ENCODE measurements at places on chromosomes 6 and 20.

GRCh38 chr20:33162753-33163152 is 5.2 kb upstream of the BPIFA2 start:
- no peaks in the 10 kb centered on the region for H3K36me3 ChIP-seq
- H3K27me3 ChIP-seq = no peaks in the 10 kb centered on the region
- H3K4me3 ChIP-seq = no peak overlapping the region
- no peaks in the 10 kb centered on the region for H3K4me1 ChIP-seq
- DNase-seq = no peak

GRCh38 chr20:48308882-48309281 is 518.9 kb downstream of the PREX1 start:
- no peak overlapping the region for H3K4me3 ChIP-seq
- DNase-seq = no peak
- peaks cover 4% of the 10 kb centered on the region for H3K27me3 ChIP-seq
- H3K27ac ChIP-seq = no peak overlapping the region
- no peaks in the 10 kb centered on the region for H3K36me3 ChIP-seq

DNA sequence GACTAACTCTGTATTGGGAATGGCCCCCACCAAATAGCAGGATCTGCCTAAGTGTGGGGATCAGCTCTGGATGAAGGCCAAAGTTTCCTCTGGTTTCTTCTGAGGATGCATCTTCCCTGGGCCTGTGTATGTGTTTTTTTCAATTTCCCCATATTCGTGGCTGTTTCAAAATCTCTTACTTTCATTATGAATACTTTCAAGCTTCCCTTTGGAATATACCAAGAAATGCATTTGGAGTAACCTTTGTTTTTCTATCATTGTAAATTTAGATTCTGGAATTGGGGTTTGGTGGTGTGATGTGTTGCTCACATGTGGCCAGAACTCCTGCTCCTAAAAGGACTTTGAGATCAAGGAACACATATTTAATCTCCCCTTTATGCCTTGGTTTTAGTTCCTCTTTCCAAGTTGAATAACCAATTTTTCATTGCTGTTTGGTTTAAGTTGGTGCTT is 8.4 kb downstream of the ENTPD6 start:
- peaks cover 9% of the 10 kb centered on the region for H3K4me1 ChIP-seq
- H3K4me3 ChIP-seq = no peak overlapping the region
- H3K27me3 ChIP-seq = no peaks in the 10 kb centered on the region
- peaks cover 8% of the 10 kb centered on the region for H3K36me3 ChIP-seq

- H3K27me3 ChIP-seq = no peaks in the 10 kb centered on the region
- H3K27ac ChIP-seq = no peak overlapping the region
- no peak for DNase-seq
- H3K4me3 ChIP-seq = no peak overlapping the region
- no peaks in the 10 kb centered on the region for H3K36me3 ChIP-seq
- H3K4me1 ChIP-seq = no peaks in the 10 kb centered on the region
These were observed 307.5 kb downstream of the EYS start for GRCh38 chr6:65399355-65400084.

DNA sequence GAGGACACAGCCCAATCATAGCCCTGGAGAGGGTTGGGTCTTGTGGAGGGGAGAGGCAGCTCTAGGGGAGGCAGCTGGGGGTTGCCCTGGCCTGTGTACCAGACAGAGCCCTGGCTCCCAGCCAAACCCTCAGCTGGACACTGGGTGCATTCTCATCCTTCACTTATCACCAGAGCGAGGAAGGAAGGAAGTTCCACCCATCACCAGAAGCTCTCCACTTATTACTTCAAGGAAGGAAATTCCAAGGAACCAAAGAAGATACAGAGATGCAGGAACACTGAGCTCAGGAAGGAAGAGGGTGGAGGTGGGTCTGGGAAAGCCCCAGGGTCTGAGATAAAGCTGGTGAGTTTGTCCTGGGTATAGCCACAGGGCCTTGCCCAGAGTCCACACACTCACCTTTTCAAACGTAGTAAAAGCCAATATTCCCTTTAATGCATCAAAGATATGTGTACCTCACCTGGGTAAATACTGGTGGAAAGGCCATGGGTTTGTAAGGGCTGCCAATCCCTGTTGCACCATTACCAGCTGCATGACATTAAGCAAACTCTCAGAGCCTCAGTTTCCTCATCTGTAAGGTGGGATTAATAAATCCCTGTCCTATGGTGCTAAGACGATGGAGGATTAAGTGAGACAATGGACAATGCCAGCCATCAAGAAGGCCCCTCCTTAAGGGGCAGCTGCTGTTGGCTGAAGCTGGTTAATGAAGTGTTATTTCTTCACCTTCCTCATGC is 109.7 kb upstream of the NAA20 start:
- no peak overlapping the region for H3K27ac ChIP-seq
- peaks cover 8% of the 10 kb centered on the region for H3K4me1 ChIP-seq
- H3K36me3 ChIP-seq = no peaks in the 10 kb centered on the region
- no peak overlapping the region for H3K4me3 ChIP-seq

Data from activated CD4-positive, alpha-beta memory T cell treated with anti-CD3 and anti-CD28 coated beads, Interleukin-2, amount 10 ng/mL, durations not matched to agents 7 days and 5 days (primary cell).